ENCODE measurements at places on chromosomes 1 and 21. TPM values are rescaled to one million over a fixed set of nuclear protein-coding genes. Genes with fewer than 3 reads are reported as not detected.

- no peak for DNase-seq
Measured at GRCh38 chr21:26438976-26439375, 134.1 kb downstream of the CYYR1 start.

DNA sequence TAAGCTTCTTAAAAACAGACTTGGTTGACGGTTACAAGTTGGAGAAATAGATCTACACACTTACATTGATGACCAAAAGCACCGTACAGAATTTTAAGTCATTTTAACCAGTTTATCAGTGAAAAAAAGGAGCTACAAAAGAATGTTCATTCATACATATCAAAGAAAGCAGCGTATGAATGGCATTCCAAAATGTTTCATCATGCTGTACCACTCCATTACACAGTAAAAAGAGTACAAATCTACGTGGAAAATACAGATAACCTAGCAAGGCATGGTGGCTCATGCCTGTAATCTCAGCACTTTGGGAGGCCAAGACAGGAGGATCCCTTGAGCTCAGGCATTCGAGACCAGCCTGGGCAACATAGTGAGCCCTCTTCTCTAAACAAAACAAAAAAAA, 40.3 kb downstream of the ZZZ3 start:
- DNase-seq, result peak; percentile 55

- DNase-seq, result no peak
Measured at GRCh38 chr1:246828818-246829217, 102.9 kb downstream of the AHCTF1 start.

DNA sequence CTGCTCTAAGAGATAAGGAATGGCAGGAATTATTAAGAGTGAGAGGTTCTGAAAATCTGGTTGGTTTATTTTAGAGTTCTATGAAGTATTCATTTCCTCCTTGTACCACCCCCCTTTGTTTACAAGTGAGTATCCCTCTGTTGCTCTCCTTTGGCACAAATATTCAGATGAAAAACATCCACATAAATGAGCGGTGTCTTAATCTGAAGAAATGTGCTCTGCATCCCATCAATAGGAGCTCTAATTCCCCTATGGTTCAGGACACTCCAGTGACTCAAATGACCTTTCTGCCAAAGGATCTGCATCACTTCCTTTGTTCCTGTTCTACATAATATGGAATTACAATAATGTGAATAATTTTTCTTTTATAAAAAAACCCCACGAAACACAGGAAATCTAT, 16.6 kb downstream of the DDAH1 start:
- DNase-seq, result peak; percentile 67

DNA sequence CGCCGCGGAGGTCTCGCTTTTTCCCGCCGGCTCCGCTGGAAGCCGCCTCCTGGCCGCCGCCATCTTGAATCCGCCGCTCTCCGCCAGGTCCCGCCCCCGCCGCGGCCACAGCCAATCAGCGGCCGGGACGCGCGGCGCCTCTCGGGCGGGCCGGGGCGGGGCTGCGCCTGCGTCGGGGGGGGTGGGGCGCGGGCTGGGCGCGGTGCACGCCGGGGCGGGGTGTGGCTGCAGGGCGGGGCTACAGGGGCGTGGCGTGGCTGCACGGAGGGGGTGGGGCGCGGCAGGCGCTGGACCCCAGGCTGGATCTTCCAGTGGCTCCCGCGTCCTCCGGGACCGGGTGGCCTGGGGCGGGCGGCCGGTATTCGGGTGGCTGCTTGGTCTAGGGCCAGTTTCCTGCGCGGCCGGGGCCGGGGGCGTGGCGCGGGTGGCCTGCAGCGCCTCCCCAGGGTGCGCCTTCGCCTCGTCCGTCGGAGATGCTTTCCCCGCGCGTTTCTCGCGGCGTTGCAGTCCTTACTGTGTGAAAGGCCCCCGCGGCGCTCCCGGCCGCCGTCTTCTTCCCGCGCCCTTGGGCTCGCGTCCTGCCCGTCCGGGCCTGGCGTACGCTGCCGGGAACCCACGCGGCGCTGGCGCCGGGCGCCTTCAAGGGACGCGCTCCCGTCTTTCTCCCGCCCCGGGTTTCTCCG, 575 bp downstream of the PCNT start:
- peak; percentile 80 for DNase-seq

DNA sequence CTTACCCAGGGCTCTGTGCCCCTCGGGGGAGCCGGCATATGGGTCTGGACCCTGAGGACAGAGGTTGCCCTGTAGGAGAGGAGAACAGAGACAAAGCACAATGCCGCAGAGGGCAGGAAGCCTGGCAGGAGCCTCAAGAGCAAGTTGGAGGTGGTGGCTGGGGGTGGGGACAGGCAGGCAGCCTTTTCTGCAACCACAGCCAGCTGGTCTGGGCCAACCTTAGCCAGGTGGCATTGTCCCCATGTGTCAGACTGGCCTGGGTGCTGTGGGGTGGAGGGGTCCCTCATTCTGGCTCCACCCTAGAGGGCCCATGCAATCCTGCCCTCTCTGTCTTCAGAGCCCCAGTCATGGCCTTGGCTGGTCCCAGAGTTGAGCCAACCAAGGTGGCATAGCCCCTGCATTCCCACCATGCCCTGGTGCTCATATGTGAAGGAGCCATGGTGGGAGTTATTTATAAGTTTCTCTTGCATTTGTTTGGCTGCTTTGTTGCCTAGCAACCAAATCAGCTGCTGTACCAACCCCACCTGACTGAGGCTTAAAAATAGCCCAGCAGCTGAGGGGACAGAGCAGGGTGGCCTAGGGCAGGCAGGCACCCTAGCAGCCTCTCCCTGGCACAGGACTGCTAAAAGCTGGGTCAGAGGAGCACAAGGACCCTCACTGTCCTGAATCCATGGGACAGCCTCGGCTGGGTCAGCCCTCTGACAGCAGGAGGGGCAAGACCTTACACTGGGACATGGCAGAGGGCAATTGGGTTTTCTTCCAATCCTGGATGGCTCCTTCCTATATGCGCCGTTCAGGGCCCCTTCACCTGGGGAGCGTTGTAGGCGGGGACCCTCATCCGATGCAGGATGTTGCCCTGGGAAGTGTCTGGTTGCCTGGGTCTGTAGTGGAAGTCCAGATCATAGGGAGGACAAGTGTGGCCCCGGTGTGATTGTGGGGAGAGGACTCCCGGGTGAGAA, 19.5 kb downstream of the MAP7D1 start:
- peak; percentile 54 for DNase-seq

GRCh38 chr1:64010316-64010715, 193.1 kb upstream of the UBE2U start:
- no peak for DNase-seq

DNA sequence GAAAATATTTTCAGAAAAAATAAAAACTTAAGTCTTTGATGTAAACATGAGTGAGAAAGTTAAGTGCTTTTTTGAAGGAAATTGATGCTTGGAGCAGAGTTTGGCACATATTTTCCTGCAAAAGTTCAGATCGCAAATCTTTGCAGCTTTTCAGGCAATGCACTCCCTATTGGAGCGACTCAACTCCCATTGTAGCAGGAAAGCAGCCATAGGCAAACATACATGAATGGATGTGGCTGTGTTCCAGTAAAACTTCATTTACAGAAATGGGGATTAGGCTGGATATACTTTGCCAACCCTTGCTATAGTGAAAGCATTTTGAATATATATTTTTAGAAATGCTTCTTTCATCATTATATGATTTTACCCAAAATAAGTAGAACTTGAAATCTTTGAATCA, 8.1 kb downstream of the AGL start:
- no peak for DNase-seq

- DNase-seq, result no peak
Measured at GRCh38 chr1:215045698-215046308, 36.7 kb upstream of the KCNK2 start.

DNA sequence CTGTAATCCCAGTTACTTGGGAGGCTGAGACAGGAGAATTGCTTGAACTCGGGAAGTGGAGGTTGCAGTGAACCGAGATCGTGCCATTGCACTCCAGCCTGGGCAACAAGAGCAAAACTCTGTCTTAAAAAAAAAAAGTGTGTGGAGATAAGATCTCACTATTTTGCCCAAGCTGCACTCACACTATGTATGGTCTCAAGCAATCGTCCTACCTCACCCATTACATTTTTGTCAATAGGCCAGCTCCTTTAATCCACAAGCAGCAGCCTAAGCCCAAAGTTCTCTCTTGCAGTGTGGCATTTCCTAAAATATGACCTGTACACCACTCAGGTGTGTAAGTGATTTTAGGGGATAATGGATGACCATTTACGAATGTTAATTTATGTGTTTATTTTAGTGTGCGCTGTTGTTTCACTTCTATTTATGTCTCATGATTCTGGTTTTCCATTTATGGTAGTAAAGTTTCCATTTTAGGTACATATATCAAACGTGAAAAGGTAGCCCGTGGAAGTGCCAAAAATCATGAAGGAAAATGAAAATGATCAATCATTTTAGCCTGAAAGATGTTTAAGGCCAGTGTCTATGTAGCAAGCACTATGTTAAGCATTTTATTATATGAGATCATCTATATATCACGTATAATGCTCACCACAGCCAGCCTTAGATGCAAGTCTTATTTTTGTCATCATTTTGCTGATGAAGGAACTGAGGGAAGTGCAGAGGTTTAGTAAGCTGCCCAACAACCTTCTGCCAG, 5.6 kb downstream of the LCK start:
- no peak for DNase-seq

DNA sequence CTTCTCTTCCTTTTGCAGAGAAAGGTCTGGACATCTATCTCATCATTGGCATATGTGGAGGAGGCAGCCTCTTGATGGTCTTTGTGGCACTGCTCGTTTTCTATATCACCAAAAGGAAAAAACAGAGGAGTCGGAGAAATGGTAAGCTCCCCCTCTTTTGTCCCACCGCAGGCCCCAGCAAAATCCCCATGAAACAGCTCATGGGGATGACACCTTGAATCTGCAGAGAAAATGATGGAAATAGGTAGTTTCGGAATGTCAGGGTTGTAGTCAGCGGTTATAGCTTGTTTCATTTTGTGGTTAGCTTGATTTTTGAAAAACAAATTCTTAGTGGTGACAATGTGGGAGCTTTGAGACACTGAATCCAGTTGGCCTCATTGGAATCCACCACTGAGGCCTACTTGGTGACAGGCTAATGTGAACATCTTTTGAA, 10.3 kb downstream of the CD2 start:
- no peak for DNase-seq

GRCh38 chr1:27650539-27651175, 15.7 kb upstream of the FGR start:
- DNase-seq, result peak; percentile 86

- no peak for DNase-seq
Measured at GRCh38 chr1:115218699-115219098, 119.3 kb downstream of the NGF start.

DNA sequence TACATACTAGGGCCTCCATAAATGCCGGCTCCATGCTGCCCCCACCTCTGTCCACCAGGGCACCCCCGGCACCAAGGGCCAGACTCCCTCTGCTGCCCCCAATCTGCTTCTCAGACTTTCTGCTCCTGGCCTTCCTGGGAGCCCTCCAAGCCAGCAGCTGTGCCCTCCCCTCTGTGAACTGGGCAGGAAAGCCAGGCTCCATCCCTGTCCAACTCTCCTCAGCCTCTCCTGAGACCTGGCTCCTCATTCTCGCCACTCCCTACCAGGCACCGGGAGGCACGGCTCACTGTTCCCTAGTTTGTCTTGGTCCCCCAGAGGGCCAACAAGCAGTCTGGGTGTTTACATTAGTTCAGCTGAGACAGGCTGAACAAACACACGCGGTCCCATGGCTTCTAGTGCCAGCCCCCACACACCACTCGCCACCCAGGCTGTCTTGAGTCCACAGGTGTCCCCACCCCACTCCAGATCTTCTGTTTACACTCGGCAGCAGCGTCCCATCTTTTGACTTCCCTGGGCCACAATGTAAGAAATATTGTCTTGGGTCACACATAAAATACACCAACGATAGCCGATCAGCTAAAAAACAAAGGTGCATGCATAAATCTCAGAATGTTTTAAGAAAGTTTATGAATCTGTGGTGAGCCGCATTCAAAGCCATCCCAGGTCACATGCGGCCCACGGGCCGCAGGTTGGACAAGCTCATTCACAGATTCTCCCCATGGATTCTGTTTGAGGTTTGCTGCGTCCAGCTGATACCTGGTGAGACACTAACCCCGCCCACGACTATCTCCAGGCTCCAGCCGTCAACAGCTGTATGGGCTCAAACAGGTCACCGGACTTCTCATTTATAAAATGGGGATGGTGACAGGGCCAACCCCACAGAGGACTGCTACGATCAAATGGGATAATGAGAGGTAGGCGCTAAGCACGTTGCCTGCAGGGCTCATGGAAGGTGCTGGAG, 29.5 kb upstream of the ECE1 start:
- no peak for DNase-seq

DNA sequence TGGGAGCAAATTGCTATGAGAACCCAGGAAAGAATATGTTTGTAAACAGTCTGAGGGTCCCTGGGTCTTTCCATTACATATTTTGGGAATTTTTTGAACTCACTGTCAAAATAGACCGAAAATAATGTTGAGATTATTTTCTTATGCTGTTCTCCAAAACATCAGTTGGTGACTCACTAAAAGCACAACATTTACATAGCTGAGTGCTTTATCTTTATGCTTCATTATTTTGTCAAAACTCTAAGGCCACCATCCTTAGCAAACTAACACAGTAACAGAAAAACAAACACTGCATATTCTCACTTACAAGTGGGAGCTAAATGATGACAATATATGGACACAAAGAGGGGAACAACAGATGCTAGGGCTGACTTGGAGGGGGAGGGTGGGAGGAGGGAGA, 459.3 kb downstream of the ADGRL2 start:
- peak; percentile 18 for DNase-seq

GRCh38 chr1:199776768-199777497, 250.6 kb upstream of the NR5A2 start:
- no peak for DNase-seq

- no peak for DNase-seq
Measured at GRCh38 chr1:24822887-24823286, 77.6 kb downstream of the CLIC4 start.

- DNase-seq, result peak; percentile 82
Measured at GRCh38 chr1:67339623-67340343, 32.1 kb downstream of the IL12RB2 start.

DNA sequence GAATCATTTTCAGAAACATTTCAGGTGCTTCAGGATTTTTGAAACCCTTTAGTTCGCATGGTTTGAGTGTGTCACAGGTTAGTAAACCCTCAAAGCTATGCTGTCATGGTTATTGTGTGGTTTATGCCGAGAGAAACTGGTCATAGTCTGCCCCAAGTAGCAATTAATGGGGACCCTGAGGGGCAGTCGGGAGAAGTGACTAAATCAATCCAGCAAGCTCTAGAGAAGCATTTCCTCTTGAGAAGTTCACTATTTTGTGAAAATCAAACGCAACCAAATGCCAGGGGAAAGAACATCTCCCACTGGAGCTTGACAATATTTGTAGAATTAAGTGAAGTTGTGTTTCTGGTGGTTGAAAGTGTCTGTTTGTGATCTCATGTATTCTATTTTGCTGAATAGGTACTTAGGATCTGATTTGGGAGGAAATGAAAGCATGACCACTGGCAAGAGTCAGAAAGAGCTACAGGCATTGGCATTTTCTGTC, 63.0 kb upstream of the BACH1 start:
- no peak for DNase-seq

The IGSF21 gene
- not detected for total RNA-seq

The GBP5 gene
- under 0.01 TPM for total RNA-seq

The S100PBP gene
- total RNA-seq, result 36.3 TPM

The RXRG gene
- under 0.01 TPM for total RNA-seq

The PRAMEF15 gene
- not detected for total RNA-seq

The ST6GALNAC5 gene
- 1.3 TPM for total RNA-seq

The TMEM54 gene
- total RNA-seq, result 69.9 TPM

The RC3H1 gene
- total RNA-seq, result 12.8 TPM

The HEYL gene
- not detected for total RNA-seq

The FCGR2B gene
- not detected for total RNA-seq
